ENCODE measurements at places on chromosomes 6 and 20.

DNA sequence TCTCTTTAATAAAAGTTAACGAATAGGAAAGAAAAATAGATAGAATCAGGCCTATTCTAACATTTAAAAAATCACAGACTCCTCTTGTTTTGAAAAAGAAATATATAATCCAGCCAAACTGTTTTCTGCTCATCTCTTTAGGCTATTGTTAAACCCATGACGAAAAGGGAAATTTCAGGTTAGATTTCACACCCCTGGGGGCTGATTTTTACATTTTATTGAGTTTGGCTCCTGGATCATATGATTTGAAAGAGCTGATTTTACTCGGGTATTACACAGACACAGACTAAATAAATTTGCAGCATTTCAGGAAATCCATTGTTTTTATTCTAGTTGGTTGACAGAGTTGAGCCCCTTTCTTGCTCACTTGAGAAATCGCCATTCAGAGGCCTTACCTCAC, 135.8 kb upstream of the HMGCLL1 start:
- no peak for DNase-seq

- no peak for DNase-seq
Measured at GRCh38 chr6:169640351-169640852, 61.4 kb downstream of the WDR27 start.

- DNase-seq: no peak
Measured at GRCh38 chr6:116468293-116468692, 7.1 kb downstream of the CALHM6 start.

DNA sequence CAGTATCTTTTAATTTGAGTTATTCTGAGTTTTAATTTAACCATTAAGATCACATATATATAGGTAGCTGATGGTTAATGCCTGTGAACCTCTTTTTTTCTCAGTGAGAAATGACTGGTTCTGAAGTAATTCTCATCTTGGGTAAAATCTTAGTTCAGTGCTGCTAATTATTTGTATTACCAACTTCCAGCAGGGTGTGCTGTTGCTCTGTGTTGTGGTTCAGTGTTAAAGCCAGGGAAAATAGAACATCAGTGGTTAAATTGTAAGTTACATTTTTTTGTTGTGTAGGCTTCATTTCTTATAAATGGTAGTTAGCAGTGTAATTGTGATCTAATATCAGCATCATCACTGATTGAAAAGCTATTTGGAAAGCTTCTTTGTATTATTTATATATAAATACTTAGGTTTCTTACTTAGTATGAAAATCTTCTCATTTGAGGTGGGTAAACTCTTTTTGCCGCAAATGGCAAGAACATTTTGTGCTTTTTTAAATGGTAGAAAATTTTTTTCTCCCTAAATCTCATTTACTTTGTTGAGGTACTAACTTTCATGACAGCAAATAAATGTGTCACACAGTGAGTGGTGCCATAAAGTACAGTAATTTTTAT, 43.7 kb downstream of the CDC5L start:
- no peak for DNase-seq

GRCh38 chr20:57478176-57478575, 46.8 kb downstream of the CTCFL start:
- DNase-seq: no peak

DNA sequence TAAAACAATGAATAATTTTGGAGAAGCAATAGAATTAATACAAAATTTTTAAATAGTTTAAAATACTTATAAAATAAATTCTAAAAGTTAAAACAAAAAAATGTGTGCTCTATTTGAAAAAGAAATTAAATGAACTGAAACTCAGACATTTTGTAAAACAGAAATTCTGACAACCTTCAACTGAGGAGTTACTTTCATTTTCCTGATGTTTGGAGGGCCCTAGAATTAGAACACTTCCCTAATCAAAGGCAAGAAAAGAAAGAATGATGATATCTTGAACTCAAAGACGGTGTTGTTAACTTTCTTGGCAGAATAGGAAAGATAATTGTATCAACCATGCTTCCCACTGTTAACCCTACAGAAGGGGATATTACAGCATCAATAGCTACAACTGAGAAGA, 27.9 kb downstream of the SNX14 start:
- DNase-seq: no peak

GRCh38 chr6:89260832-89261231, 43.7 kb upstream of the GABRR1 start:
- no peak for DNase-seq

- DNase-seq: no peak
Measured at GRCh38 chr6:45543298-45544235, 165.8 kb upstream of the SUPT3H start.

- DNase-seq: no peak
Measured at GRCh38 chr20:62309947-62310756, 7.4 kb downstream of the ADRM1 start.

DNA sequence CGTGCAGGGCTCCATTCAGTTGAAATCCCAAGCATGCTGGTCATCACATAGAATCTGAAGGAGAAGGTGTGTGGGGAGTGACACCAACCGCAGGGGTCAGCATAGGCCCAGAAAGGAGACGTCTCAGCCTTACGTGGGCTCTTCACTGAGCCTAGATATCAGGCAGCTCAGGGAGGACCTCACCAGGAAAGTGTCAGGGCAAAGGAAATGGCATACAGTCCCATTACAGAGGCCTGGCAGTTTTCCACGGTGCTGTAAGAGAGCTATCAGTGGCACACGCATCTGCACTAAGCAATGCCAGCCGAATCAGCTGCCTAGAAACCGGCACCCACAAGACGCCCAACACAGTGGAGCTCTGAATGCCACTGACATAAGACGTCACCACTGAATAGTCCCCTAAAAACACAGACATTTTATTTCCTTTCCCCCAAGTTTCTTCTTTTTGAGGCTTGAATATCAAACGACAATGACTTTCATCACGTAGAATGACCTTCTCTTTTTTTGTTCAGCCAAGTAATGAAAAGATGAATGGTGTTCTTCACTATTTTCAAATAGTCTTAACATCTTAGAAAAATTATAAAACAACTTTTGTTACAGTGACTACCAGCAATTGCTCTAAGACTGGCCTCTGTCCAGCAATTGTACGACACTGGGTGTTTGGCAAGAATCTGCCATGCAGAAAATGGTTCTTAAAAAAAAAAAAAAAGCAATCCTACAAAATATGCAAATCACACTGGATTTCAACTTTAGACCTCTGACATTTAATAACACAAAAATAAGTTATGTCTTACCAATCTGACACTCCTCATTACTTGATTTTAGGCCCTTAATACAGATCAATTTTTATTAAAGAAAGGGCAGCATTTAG, 88.9 kb upstream of the FOXQ1 start:
- DNase-seq: no peak

- no peak for DNase-seq
Measured at GRCh38 chr6:38797391-38797790, 82.3 kb downstream of the DNAH8 start.

- DNase-seq: no peak
Measured at GRCh38 chr6:149246691-149247384, 70.7 kb upstream of the TAB2 start.

- DNase-seq: no peak
Measured at GRCh38 chr6:114040871-114041270, 69.9 kb upstream of the HDAC2 start.

GRCh38 chr6:41332241-41332640, 3.2 kb upstream of the NCR2 start:
- DNase-seq: no peak

DNA sequence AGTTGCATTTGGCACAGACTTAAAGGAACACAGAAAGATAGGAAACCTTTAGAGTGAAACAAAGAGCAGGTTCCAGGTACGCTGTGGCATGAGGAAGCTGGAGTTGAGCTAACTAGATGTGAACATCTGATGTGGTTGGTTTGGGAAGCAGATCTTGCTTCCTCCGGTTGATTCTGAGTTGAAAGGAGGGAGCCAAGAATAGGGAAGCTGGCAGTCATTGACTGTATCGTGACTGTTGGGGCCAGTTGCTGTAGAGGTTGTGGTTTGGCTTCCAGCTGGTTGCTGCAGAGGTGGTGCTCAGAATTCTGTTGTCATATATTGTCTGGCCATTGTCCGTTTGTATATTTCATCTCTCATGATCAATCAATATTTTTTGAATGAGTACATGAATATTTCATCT, 325.9 kb downstream of the PLCB1 start:
- no peak for DNase-seq

- DNase-seq: no peak
Measured at GRCh38 chr6:79077715-79078074, 359 bp downstream of the PHIP start.

GRCh38 chr6:129903082-129903481, 42.0 kb upstream of the TMEM244 start:
- DNase-seq: no peak

- DNase-seq: no peak
Measured at GRCh38 chr6:155693573-155694418, 238.2 kb upstream of the NOX3 start.

DNA sequence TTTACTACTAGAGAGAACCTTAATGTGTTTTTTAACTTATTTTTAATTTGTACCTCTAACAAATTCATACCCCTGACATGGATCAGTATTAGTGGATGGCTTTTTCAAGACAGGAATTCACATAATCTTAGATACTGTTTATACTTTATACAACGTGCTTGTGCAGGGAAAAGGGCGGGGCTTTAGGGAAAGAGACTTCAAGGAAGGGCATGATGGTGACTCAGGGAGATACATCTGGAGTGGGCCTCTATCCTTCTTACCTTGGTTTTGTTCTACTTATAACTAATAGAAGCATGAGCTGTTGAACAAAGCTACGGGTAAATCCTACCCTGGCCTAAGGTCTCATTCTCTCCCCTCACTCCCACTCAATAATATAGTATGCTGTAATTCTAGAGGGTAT, 160.8 kb downstream of the C6orf58 start:
- DNase-seq: no peak

DNA sequence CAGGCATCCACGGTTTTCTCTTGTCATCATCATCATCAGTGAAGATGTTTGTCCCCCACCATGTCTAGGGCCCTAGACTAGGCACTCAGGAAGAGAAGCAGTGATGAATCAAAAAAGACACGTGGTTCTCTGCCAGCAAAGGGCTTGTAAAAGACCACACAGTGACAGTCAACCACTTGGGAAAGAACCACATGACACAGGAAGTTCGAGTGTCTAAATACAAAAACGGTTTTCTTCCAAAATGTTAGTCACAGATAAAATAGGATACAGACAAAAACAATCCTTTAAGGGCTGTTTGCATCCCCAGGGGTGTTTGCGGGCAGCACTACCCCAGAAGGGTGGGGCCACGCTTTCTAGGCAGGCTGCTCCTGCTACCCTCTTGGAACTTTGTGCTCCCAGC, 356.8 kb upstream of the AGPAT4 start:
- no peak for DNase-seq

- DNase-seq: no peak
Measured at GRCh38 chr6:43996618-43997344, 130.5 kb downstream of the MRPL14 start.

DNA sequence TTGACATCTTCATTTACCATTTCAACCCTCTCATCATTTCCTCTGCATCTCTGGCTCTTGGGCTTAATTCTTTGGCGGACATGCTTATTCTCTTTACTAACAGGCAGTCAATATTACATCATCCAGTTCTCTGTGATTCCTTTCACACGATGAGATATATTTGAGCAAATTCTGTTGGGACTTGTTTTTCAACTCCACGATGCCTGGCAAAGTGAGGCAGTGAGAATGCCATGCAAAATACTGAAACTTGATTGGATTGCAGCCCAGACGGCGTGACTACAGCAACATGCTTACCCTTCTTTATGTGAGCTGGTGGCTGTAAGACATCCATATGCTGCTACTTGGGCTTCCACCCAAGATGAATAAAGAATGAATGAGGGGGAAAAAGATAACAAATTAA, 101.7 kb upstream of the SPACA1 start:
- no peak for DNase-seq

GRCh38 chr6:11744753-11745152, 33.9 kb downstream of the ADTRP start:
- DNase-seq: no peak

DNA sequence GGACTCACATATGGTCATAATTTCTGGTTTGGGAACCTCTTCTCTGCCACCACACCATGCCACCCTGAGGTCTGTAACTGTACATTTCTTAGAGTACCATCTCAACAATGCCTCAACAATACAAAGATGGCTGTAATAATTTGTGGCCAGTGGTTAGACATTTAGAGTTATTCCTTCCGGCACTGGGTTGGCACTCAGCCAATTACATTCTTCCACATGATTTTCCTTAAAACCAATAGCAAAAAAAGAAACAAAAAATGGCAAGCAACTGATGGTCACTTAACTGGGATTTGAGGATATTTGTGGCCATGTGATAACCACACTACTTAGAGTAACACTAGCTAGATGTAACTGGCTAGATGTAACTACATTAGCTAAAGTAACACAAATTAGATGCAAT, 79.9 kb downstream of the SEL1L2 start:
- DNase-seq: no peak

DNA sequence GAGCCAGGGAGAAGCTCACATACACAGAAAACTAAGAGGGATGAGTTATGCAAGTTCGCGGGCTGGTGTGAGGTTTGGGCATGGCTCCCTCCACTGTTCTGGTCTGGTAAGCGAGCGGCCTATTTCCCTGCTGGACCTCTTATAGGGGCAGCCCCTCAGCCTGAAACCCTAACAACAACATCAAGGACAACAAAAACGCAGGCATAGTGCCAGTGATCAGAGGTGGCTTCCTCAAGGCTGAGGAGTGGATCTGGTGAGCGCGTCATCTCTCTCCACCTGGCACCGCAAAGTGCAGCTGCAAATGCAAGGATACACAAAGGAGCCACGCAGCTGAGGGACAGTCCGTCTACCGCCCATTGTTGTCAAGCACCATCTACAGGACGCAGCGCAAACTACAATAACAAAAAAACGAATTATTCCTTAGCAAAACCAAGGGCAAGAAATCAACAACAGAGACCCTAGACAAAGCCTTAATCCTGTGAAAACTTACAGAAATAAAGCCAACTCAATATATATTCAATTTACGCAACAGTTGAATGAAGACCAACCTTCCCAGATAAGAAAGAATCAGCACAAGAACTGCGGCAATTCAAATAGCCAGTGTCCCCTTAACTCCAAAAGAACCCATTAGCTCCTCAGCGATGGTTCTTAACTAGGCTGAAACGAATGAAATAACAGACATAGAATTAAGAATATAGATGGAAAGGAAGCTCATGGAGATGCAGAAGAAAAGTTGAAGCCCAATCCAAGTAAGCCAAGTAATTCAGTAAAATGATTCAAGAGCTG, 9.2 kb upstream of the DEFB110 start:
- no peak for DNase-seq

DNA sequence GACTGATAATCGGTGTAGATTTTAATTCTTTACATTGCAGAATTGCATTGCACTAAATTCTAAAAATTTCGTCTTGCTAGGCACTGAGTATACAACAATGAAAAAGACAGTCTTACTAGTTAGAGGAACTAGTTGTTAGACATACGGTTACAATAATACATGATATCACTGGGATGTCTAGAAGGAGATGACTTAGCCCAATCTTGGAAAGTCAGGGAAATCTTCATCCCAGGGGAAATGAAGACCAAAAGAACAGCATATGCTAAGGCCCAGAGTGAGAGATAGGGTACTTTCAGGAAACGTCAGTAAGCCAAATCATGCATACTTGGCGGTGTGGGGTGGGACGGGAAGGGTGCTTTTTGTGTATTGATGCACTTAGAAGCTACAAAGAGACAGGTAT, 901 bp downstream of the CEP57L1 start:
- no peak for DNase-seq

Measured in stimulated activated CD8-positive, alpha-beta memory T cell treated with anti-CD3 and anti-CD28 coated beads, Interleukin-7, amount 100 ng/mL, for 48 hours (primary cell).